ENCODE measurements at places on chromosomes 3 and 15.

- no peak for DNase-seq
Measured at GRCh38 chr15:70423267-70423666, 325.6 kb upstream of the TLE3 start.

DNA sequence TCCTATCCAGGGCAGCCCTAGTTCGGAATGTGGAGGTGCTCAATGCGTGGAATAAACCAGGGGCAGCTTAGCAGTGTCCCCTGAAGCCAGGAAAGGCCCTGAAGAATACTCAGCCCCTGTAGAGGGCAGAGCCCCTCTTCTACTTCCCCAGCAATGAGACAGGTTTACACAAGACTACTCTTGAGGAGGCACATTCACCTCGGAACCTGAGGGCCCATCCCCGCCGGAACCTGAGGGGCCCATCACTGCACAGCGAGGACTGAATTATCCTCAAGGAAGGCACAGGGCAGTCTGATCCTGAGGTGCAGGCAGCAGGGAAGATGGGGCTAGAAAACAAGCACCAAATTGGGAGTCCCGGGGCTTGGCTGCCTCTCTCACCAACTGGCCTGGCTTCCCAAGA, 22.2 kb downstream of the CCDC13 start:
- no peak for DNase-seq

DNA sequence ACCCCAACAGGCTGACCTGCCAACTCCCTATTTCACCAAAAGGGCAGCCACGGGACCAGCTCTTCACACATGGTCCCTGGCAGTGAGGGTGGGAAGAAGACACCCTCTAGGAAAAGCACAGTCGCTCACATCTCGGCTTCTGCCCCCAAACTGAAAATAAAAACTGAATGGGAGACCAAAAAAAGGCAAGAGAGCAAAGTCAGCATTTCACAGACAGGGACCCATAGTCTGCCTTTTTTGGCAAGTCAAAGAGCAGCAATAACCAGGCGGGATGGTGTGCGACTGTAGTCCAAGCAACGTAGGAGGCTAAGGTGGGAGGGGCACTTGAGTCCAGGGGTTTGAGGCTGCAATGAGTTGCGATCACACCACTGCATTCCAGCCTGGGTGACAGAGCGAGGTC, 154.1 kb downstream of the ADAMTS17 start:
- no peak for DNase-seq

GRCh38 chr15:87369269-87369668, 887.3 kb downstream of the NTRK3 start:
- no peak for DNase-seq

GRCh38 chr3:81300324-81300927, 461.0 kb downstream of the GBE1 start:
- DNase-seq, result no peak

GRCh38 chr15:70374096-70374495, 276.4 kb upstream of the TLE3 start:
- DNase-seq, result no peak

- no peak for DNase-seq
Measured at GRCh38 chr15:57495554-57496165, 96.0 kb upstream of the MYZAP start.

DNA sequence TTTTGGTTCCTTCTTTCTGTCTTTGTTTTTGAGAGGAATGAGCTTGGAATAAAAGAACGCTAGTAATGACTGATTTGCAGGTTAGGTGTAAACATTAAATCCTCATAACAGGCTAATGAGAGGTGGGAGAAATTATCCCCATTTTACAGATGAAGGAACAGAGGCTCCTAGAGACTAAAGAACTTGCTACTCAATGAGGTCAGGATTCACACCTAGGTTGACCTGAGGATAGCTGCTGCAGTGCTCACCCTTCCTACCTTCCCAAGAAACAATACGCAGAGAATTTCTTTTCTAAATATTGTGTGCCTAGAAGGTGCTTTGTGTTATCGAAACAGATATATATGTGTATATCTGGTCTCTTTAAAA, 106.3 kb downstream of the IGF1R start:
- no peak for DNase-seq

DNA sequence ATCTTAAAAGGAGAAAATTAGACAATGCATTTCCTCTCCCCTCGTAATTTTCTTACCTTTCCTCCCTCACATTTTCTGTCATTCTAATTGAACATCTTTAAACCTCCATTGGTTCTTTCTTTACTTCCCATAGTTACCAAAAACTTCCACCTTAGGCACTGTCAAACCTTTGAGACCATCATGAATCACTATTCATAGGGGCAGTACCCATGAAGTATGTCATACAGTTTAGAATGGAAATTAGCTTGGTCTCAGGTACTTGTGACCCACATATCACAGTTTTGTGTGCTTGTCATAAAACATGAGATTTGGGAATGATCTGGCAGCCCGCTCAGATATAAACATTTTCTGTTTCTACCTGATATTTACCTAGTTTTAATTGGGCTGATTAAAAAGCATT, 50.1 kb downstream of the KCNMB3 start:
- DNase-seq, result no peak

DNA sequence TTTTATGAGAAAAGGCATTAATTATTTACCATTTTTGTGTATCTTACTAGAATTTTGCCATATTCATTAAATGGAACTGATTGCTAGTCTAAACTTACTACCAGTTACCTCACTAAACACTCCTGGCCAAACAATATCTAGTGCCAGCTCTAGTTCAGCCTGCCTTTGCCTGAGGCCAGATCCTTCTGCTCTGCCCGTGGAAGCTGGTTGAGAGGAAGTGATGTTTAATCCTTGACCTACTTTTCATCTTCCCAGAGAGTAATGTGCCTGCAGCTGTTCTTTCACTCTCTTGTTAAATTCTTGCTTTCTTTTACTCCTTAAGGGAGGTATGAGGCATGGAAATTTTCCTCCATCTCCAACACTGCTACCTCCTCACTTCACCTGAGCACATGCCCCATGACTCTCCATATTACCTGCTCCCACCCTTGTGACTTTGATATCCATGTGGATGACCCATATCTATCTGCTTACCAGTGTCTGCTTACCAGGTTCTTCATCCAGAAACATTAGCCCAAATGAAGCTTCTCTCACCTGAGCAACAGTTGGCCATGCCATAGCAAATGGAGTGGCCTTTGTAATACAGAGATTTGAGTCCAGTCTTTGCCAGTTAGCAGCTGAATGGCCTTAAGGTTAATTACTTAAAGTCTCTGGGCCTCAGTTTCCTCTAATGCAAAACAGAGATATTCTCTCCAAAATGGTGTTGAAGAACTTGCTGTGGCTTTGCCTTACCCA, 53.4 kb downstream of the UBE2E1 start:
- no peak for DNase-seq

- DNase-seq, result no peak
Measured at GRCh38 chr15:64263567-64263966, 92.4 kb downstream of the CSNK1G1 start.

- no peak for DNase-seq
Measured at GRCh38 chr15:37136666-37137065, 36.3 kb upstream of the MEIS2 start.

DNA sequence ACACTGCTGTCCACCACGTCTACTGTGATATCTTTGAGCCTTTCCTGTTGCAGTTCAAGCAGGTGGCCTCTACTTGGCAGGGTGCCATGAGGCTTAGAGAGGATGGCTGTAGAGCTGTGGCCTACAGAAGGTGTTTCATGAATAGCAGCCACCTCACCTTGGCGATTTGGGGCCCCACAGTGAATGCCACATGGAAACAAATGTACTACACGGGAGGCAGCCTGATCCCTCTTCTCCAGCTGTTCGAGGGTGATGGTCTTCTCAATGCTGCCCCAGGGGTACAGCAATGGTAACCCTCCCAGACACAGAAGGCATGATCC, 70.7 kb downstream of the FAM43A start:
- DNase-seq, result no peak

GRCh38 chr3:123342631-123343080, 106.2 kb downstream of the ADCY5 start:
- no peak for DNase-seq

DNA sequence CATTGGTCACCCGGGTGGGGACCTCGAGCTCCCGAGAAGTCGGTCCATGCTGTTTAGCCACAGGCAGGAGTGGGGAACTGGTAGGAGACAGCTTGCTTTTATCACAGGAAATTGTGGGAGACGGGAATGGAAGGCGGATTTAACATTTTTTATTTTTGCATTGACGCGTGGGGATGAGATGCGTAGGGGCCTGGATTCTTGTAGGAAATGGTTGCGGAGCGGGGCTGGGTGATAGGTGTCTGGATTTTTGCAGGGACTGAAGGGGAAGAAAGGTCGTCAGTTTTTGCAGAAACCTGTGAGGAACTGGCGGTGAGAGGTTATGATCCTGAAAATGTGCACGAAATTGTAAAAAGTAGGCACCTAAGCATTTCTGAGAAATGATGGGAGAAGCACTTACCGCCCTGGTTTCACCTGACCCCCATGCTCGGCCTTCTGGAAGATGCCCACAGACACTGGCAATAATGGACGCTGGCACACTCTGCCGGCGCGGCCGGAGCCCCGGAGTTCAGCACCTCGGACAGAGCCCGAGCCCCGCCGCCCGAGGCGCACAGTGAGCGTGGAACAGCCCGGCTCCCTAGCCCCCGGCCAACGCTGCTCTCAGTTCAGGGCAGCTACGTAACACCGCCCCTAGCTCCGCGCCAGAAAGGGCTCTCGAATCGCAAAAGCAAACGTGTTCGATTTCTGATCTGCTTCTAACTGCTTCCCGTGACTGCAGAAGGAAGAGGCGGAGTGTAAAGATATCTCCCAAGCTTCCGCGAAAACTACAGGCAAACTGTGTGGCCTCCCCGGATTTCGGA, 928 bp downstream of the ANKRD34C start:
- peak; percentile 4 for DNase-seq

- no peak for DNase-seq
Measured at GRCh38 chr15:67142767-67143100, 77.3 kb downstream of the SMAD3 start.

- no peak for DNase-seq
Measured at GRCh38 chr15:73582851-73583379, 50.3 kb downstream of the NPTN start.

DNA sequence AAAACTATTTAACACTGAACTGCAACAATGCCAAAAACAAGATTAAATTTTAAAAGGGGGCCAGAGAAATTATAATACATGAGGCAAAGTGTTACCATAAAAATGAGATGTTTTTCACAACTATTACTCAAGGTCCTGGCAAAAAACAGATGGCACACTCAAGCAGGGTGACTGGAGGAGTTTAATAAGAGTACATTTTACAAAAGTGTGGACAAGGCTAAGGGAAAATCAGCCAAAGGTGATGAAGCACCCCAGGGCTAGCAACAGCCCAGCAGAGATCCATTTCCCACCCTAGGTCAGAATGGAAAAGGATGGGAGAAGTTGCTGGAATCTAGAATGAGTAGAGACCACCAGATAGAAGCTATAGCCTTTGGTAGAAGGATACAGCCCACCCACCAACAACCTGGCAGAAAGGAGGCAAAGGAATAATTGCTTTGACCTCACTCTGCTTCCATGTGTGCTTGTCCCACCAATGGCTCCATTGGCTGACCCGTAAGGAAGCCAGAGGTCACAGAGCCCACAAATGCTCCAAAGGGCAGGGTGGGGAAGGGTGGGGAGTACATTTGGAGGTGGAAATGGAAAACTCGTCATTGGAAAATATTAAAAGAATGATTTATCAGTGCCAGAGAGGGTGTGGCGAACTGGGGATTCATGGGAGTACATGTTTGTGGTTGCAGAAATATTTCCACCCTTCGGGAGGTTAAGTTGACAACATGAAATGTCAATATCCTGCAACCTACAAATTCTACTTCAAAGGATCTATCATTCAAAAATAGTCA, 161.0 kb upstream of the UBE2E2 start:
- DNase-seq, result no peak

DNA sequence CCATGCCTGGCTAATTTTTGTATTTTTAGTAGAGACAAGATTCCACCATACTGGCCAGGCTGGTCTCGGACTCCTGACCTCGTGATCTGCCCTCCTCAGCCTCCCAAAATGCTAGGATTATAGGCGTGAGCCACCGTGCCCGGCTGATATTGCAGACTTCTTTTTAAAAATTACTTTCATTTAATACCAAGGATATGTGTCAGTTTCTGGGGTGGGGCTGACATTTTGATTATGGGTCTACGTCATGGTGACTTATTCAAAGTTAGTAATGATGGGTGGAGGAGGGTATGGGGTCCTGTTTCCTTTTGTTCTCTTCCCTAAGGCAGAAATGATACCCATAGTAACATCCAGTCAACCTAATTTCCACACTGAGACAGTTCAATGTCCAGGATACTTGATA, 34.7 kb downstream of the GBE1 start:
- no peak for DNase-seq
